Activated CD4-positive, CD25-positive, alpha-beta regulatory T cell (primary cell): ENCODE measurements at places on chromosomes 7 and 10.

- DNase-seq = no peak
Measured at GRCh38 chr10:44856696-44857095, 54.4 kb upstream of the TMEM72 start.

- DNase-seq = no peak
Measured at GRCh38 chr10:1418031-1418550, 319.2 kb downstream of the ADARB2 start.

GRCh38 chr10:109898007-109898406, 25.3 kb downstream of the XPNPEP1 start:
- no peak for DNase-seq

- no peak for DNase-seq
Measured at GRCh38 chr7:142375710-142376313, 118.0 kb upstream of the PRSS58 start.

DNA sequence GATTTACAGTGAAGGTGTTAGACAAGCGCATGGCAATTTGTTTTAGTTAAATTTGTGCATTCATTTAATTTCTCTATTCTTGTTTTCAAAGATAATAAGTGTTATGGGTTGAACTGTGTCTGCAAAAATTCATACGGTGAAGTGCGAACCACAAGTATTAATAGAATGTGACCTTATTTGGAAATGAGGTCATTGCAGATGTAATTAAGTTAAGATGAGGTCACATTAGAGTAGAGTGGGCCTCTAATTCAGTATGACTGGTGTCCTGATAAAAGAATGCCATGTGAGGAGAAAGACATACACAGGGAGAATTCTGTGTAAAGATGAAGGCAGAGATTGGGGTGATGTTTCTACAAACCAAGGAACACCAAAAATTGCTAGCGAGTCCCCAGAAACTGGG, 158.8 kb upstream of the SEMA3E start:
- no peak for DNase-seq

DNA sequence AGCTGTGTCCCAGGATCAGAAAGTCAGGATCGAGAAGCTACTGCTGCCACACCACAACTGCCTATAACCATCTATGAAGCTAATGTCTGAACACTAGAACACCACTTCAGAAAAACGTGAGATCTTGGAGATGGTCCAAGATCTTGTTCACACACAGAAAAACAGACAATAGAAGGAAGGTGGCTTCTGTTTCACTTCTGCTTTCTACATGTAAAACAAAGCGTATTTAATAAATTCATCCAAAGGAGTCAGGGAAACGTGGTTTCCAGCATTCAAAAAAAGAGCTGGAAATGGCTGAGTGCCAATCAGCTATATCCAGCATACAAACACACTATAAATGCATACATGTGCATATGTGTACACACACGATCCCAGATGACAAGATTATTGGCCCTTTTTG, 70.2 kb upstream of the CCDC71L start:
- no peak for DNase-seq

DNA sequence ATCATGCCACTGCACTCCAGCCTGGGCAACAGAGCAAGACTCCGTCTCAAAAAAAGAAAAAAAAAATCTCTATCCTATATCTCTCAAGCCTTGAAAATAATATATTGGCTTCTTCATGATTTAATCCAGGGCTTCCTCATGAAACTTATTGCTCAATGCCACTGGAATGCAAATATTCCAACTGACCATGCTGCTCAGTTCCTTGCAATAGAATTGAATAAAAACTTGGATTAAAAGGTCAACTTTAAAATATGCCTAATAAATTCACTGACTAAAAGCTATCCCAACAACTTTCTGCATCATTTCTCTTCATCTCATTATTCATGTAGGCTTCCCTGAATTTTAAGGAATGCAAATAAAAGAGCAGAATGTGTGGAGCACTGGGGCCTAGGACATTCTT, 42.1 kb upstream of the NOBOX start:
- no peak for DNase-seq

DNA sequence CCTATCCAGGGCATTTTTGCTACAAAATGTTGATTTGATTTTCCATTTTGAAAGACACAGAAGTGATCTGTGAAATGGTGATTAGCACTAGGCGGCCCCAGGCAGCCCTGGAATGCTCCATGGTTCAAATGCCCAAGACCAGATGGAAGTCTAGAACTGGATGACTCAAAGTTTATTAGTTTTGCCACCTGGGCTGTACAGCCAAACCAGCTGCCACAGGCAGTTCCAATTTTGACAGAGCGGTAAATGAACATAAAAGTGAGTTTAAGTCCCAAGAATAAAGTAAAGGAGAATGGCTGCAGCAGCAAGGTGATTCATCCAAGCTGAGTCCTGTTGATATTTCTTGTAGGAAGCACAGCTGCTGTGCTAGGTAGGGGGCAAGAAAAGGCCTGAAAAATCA, 180.5 kb downstream of the SUGCT start:
- no peak for DNase-seq

DNA sequence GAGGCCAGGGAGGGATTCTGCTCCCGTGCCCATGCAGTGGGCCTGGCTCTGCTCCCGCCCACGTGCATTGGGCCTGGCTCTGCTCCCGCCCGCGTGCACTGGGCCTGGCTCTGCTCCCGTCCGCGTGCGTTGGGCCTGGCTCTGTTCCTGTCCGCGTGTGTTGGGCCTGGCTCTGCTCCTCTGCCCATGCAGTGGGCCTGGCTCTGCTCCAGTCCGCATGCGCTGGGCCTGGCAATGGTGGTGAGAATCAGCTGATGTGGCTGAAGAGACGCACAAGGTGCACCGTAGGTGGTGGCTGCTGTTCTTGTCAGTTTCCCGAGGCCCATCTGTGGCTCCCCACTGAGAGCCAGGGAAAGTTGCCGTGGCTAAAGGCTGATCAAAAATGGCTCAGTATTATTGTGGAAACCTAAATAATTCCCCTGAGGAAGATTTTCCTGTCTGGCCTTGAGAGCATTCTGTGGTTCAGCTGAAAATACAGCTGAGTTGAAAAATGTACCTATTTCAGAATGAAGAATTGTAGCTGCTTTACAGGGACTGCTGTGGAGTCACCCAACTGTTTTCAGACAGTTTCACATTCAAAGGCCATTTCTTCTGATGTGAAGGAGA, 572.4 kb downstream of the GLRX3 start:
- DNase-seq = no peak

DNA sequence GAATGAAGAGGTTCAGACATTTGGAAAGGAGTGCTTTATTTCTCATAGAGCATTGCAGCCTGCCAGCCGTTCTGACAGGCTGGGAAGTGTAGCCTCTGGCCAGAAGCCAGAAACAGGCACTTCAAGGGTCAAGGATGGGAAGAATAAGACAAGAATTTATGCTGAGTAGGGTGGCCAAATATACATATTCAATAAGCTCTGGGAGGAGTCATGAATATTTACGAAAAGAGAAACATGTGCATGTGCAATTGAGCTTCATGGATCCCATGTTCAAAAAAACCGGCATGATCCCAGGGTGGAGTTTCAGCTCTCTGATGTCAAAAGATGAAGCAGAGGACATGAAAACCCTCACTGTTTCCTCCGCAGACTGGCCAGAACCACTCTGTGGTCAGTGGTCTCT, 32.9 kb downstream of the TLX1 start:
- DNase-seq = no peak

GRCh38 chr7:71473366-71473967, 341.5 kb downstream of the GALNT17 start:
- DNase-seq = no peak

DNA sequence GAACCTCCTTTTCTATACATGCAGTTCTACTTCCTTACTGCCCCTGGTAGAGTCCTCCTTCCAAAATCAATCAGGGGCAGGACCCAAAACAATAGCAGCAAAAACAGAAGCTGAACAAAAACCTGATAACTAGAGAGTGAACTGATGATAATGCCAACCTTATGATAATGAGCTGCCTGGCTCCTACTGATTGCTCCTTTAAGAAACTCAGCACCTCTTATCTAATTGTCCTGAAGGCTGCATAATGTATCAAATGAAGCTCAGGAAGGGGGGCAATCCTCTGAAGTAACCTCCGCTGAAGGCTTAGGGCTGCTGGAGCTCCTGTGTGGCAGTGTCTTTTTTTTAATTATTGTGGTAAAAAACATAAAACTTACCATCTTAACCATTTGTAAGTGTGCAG, 257.0 kb downstream of the PHTF2 start:
- no peak for DNase-seq

DNA sequence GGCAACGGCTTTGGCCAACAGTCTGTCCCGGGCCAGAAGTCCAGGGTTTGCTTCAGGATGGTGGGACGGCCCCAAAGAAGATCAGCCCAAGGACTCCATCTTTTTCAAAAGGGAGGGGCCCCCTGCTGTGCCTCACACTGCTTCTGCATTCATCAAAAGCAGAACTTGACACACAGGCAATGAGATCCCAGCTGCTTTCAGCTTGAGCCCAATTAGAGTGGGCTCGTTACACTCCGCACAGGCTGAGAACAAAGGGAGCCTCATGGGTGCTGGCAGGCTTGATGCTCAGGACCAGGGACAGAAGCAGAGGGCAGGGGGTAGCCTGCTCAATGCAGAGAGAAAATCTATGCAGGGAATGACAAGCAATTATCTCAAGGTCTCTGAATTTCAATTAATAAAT, 45.5 kb downstream of the VOPP1 start:
- DNase-seq = no peak

- no peak for DNase-seq
Measured at GRCh38 chr10:117226813-117227451, 14.0 kb upstream of the SLC18A2 start.

GRCh38 chr10:93916257-93917063, 22.7 kb downstream of the SLC35G1 start:
- DNase-seq = no peak

- DNase-seq = no peak
Measured at GRCh38 chr10:43256531-43257346, 10.1 kb downstream of the RASGEF1A start.

DNA sequence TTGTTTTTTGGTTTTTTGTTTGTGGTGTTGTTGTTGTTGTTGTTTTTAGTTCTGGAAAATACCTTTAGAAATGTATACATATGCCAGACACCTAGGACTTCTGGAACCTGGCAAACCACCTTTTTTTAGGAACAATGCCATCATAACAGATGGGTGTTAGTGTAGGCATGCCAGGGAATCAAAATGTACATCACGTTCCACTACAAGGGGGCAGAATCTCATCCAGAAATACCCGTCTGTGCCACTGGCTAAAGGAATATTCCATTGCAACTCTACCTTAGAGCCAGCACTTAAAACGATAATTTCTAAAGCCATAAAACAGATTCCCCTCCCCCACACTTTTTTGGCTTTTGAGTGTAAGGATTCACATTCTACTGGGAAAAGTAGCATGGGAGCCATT, 239.8 kb downstream of the ETV1 start:
- DNase-seq = no peak

DNA sequence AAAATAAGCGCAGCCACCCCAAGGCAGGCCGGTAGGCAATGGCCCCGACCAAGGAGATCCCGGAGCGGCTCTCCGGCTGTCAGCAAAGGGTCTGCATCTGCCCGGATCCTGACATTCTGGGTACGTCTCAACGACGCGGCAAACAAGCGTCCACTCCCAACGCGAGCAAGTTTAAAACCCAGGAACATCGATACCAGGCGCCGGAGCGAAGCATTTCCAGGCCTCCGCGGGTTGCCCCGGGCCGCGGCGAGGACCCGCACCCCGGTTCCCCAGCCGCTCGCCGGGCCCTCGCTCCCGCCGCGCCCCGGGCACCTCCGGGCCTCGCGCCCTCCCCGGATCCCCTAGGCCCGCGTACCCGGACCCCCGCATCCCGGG, 453 bp downstream of the URGCP start:
- DNase-seq = no peak

DNA sequence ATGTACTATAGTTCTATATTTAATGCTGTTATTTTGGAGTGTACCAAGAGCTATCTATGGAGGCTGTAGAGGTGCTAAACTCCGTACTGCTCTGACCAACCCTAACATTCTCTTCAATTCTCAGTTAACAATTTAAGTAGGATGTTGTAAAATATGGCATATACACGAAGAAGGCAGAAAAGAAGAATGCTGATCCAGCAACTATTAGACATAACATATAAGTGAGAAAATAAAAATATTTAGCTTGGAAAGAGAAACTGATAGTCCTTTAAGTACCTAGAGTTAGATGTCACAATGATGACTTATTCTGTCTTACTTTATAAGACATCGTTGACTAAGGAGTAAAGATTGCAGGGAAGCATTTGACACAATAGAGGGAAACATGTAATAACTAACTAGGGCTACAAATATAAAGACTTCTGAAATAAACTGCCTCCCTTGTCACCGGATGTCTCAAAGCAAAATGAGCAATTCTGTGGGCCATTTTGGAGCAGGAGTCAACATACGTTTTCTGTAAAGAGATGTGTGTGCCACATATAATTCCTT, 159.5 kb downstream of the CPEB3 start:
- DNase-seq = no peak

GRCh38 chr7:4434306-4434705, 247.8 kb upstream of the FOXK1 start:
- DNase-seq = no peak

DNA sequence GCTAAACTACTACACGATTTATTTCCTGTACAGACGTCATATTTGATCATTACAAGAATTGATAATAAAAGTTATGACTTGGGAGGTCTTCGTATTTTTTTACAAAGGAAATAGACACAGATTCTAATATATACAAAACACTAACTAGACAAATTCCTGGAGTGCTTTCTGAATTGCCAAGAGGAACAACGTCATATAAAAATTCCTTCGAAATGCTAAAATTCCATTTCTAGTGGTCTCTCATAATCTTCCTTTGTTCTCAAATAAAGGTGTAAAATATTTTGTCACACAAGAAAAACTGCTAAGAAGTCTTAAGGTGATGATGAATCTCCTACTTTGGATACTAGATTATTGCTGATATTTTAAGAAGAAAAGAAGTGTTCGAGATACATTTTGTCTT, 85.4 kb downstream of the CDK6 start:
- no peak for DNase-seq

GRCh38 chr10:78937393-78937792, 131.4 kb upstream of the ZMIZ1 start:
- DNase-seq = no peak

DNA sequence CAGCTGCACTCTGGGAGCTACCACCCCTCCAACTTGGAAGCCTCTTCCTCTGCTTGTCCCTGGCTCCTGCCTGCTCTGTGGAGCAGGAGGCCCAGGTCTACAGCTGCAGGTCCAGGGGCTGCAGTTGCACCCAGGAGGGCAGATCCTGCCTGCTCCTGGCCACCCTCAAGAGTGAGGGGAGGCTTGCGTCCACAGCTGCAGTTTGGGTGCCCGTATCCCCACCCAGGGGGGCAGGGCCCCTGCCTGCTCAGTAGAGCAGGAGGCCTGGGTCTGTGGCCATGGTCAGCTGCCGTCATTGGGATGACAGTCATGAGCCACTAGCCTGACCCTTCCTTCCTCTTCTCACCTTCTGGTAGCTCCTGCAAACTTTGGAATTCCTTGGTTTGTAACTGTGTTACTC, 25.1 kb downstream of the HHEX start:
- no peak for DNase-seq

- no peak for DNase-seq
Measured at GRCh38 chr7:167090-167855, 25.1 kb upstream of the FAM20C start.

- no peak for DNase-seq
Measured at GRCh38 chr10:132540456-132540855, 2.9 kb downstream of the INPP5A start.

- no peak for DNase-seq
Measured at GRCh38 chr10:117987244-117987909, 59.4 kb downstream of the RAB11FIP2 start.
